ENCODE measurements at places on chromosomes 5 and 9.

DNA sequence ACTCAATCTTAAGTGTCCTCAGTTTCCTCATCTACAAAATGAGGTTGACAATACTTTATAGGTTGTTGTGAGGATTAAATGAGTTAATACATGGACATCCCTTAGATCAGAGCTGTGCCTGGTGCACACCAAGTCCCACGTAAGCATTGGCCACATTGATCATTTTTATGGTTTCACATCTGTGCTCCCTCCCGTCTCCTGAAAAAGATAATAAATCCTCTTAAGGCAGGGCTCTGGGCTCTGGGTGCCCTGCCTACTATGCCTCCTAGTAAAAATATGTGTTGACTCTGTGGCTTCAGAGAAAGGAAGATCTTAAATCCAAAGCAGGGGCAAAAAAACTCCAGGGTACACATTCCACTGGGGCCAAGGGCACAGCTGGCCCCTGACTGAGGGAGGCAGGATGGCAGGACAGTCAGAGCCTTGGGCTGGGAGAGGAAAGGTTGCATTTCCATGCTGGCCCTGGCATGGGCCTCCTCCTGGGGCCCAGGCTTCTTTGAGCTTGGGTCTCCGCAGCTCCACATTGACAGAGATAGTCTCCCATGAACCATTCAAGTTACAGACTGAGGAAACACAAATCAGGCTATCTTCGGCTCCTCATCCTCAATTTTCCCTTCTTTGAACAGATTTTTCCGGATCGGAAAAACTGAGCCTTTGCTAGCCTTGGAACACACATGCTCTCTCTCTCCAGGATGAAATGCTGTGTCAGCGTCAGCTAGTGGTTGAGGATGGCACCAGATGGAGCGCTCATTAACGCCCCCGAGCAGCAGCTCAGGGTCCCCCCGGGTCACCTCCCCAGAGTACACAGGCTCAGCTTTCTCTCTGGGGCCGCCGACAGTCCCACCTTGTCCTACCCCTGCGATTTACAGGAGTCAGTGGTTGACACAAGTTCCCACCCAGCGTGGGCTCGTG lies 22.4 kb upstream of the KIF12 start:
- DNase-seq = no peak

DNA sequence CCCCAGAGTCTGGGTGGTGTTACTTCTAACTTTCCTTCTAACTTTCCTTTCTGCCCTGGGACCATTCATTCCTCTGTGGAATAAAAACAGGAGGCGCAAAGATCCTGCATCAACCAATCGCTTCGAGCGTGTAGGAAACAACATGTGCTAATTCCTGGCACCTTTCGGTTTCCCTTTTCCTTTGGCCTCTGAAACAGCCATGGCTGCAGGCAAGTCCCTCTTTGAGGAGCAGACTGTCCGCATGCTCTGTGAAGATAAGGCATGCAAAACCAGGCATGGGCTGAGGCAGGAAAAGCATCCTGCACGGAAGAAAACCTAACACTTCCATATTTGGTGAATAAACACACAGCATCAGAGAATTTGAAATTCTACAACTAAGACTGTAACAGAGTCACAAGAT lies 128.3 kb downstream of the HSD17B3 start:
- DNase-seq = no peak

DNA sequence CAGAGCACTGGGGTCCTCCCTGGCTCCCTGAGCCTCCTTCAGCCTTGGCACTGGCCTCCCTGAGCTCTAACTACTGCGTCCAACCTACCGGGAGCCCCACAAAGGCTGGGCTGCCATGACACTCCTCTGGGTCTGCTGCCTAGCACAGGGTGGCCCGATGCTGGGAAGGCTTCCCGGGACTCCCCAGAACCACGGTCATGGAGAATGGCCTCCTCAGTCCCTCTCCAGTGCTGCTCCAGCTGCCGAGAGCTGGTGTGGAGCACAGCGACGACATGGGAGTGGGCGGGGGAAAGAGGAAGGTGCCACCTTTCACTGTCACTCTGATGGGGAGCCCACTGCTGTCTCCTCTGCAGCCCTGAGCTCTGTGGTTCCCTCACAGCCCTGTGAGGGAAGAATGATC lies 61.5 kb upstream of the RNF130 start:
- no peak for DNase-seq

DNA sequence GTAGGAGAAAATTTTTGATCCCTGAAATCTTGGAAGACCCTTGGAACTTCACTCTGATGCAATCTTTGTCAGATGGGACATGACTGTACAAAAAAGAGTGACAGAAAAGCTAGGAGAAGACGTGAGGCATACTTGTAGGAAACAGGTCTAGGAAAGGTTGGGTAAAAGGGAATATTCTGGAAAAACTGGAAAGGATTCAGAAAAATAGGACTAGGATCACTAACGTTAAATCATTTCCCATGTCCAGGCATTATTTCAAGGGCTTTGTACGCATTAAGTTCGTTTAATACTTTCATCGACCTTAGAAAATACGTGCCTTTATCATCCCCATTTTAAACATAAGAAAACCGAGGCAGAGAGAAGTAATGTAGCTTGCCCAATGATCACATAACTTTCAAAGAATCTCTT lies 2.9 kb downstream of the ALDH1A1 start:
- DNase-seq = no peak

- no peak for DNase-seq
Measured at GRCh38 chr5:178227138-178227659, 5.4 kb downstream of the PHYKPL start.

DNA sequence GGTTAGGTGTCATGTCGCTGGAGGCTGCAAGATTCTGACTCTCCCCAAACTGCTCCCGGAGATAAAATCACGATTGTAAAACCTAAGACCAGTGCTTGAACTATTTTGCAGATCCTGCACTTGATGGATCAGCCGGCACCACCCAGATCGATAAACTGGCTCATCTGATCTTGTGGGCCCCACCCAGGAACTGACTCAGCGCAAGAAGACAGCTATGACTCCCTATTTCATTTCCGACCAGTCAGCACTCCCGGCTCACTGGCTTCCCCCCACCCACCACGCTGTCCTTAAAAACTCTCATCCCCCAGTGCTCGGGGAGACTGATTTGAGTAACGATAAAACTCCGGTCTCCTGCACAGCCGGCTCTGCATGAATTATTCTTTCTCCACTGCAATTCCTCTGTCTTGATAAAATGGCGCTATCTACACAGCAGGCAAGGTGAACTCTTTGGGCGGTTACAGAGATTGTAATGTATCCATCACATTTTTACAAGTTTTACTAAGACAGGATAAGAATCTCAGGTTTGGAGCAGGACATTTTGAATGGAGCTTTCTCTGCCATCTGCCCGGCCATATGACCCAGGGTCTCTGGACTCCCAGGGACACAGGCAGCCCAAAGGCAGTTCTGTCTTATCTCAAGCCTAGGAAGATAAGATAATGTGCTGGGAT lies 10.6 kb upstream of the PPP1R26 start:
- peak; percentile 51 for DNase-seq

GRCh38 chr5:4700069-4700468 lies 440.1 kb upstream of the ADAMTS16 start:
- no peak for DNase-seq

All from activated CD4-positive, alpha-beta T cell treated with anti-CD3 and anti-CD28 coated beads for 24 hours (primary cell).